ENCODE measurements at places on chromosomes 2 and 18. TPM values are rescaled to one million over a fixed set of nuclear protein-coding genes. Genes with fewer than 3 reads are reported as not detected.

DNA sequence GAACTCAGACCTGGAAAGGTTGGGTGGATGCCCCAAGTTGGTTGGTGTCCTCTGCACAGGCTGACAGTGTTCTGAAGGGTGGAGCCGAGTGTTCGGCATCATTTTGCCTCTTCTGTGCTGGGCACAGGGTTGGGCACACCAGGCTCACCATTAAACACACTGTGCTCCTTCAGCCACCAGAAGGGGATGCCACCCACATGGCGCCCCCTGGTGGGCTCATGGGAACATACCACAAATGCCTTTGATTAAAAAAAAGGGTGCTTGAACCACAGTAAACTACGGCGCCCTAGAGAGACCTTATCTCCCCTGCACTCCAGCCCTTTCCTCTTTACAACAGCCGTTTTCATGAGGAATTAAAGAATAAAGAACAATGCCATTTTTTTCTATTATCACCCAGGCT, 89.4 kb downstream of the CELF4 start:
- peaks cover 11% of the 10 kb centered on the region for H3K27me3 ChIP-seq
- DNase-seq: peak; percentile 56
- no peaks in the 10 kb centered on the region for H3K4me1 ChIP-seq
- no peak overlapping the region for H3K4me3 ChIP-seq

GRCh38 chr2:160603771-160604510, 110.3 kb upstream of the RBMS1 start:
- no peak overlapping the region for H3K4me3 ChIP-seq
- no peaks in the 10 kb centered on the region for H3K27me3 ChIP-seq
- H3K36me3 ChIP-seq: no peaks in the 10 kb centered on the region

- DNase-seq: no peak
- no peak overlapping the region for H3K27ac ChIP-seq
- H3K4me1 ChIP-seq: peaks cover 22% of the 10 kb centered on the region
- H3K4me3 ChIP-seq: no peak overlapping the region
- no peaks in the 10 kb centered on the region for H3K27me3 ChIP-seq
Measured at GRCh38 chr2:189439342-189439741, 1.9 kb upstream of the WDR75 start.

DNA sequence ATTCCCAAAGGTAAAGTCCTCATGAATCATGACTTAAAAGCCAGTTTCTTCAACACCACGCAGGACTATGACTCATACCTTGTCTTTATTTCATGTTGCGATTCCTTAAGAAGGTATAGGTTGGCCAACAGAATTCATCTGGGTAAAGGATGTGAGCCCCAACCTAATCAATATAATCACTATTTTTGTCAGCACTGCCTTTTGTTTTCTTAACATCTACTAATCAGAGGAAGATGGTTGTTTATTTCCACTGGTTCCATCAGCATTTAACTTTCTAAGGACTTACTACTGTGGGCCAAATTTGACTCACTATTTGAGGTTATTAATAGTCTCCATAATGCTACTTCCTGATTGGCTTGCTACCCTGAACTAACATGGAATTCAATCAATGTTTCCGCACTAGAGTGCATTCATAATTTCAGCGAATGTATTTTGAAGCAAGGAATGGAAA, 78.6 kb downstream of the SCG2 start:
- no peaks in the 10 kb centered on the region for H3K4me1 ChIP-seq
- H3K27ac ChIP-seq: no peak overlapping the region
- no peaks in the 10 kb centered on the region for H3K27me3 ChIP-seq
- no peaks in the 10 kb centered on the region for H3K36me3 ChIP-seq

- H3K27ac ChIP-seq: no peak overlapping the region
- H3K4me3 ChIP-seq: no peak overlapping the region
- H3K4me1 ChIP-seq: peaks cover 17% of the 10 kb centered on the region
- H3K36me3 ChIP-seq: no peaks in the 10 kb centered on the region
- H3K27me3 ChIP-seq: no peaks in the 10 kb centered on the region
Measured at GRCh38 chr18:11324510-11324909, 175.1 kb upstream of the PIEZO2 start.

GRCh38 chr18:10743766-10744165, 217.9 kb downstream of the NAPG start:
- H3K4me1 ChIP-seq: peaks cover 5% of the 10 kb centered on the region
- no peaks in the 10 kb centered on the region for H3K27me3 ChIP-seq
- H3K4me3 ChIP-seq: no peak overlapping the region
- H3K36me3 ChIP-seq: no peaks in the 10 kb centered on the region
- no peak for DNase-seq

GRCh38 chr2:128358941-128359731, 40.5 kb upstream of the HS6ST1 start:
- no peak for DNase-seq
- H3K27ac ChIP-seq: no peak overlapping the region
- no peaks in the 10 kb centered on the region for H3K4me1 ChIP-seq
- no peaks in the 10 kb centered on the region for H3K27me3 ChIP-seq
- H3K4me3 ChIP-seq: no peak overlapping the region

Gene CYS1
- total RNA-seq: not detected

Gene HS6ST1
- 11.4 TPM for total RNA-seq

Measured in MCF 10A (cell line).